Stimulated activated CD4-positive, alpha-beta T cell treated with anti-CD3 and anti-CD28 coated beads, Interleukin-12 subunit alpha, Interleukin-12 subunit beta, amount 100 ng/mL, for 48 hours (primary cell): ENCODE measurements at places on chromosomes 4 and X.

DNA sequence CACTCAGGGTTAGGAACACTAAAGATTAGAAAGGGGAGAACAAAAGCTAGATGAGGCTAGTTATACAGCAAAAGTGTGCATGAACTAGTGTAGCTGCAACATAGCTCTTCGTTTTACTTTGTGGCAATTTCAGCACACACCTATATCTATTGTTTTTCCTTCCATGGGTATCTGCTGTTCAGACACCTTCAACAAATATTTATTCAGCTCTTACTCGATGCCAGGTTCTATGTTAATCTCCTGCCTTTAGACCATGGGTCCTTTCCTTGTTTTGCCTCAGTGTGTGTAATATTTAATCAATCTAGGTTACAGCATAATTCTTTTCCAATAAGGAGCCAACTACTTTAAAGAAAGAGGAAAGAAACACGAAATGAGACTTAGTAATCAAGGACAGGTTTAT lies 10.4 kb upstream of the FAM9A start:
- no peak for DNase-seq

- no peak for DNase-seq
These were observed 87.1 kb downstream of the TMEM131L start for GRCh38 chr4:153553155-153553818.

DNA sequence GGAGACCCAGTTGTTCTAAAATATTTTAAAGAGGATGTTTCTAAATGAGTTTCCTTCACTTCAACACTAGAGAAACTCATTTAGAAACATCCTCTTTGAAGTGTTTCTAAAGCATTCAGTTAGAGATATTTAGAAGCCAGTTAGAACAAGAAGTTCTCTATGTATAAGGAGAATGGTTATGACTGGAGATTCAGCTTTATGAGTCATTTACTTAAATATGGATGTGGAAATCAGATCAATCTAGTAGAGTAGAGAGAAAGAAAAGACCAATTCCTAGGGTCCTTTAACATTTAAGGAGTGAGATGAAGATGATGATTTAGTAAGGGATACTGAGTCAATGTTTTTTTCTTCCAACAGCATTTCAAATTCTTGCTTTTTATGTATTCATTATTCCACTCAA lies 234.1 kb downstream of the GRXCR1 start:
- no peak for DNase-seq

DNA sequence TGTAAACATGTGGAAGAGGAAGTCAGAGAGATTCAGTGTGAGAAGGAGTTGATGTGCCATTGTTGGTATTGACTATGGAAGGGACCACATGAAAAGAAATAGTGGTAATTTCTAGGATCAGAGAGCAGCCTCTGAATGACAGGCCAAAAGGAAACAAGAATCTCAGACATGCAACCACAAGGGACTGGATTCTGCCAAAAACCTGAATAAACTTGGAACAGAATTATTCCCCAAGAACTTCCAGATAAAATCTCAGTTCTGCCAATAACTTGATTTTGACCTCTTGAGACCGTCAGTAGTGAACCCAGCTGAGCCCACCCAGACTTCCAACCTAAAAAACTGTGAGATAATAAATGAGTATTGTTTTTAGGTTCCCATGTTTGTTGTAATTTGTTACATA lies 653.6 kb upstream of the NR3C2 start:
- no peak for DNase-seq

DNA sequence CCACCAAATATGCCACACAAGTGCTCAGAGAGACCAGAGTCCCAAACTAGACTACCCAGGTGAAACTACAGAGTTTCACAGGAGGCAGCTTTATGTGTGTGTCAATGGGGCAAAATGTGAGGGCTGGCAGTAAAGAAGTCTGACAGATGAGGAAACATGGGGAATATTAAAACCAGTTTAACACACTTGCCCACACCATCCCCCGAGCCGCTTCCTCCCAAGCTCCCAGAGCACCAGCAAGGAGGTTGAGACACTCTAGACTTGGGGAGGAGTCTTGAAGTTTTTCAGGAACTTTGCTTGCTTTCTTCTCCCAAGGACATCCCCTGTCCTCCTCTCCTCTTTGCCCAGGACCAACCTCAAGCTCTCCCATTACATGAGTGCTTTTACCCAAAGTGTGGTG lies 94.7 kb upstream of the SPRY1 start:
- no peak for DNase-seq

DNA sequence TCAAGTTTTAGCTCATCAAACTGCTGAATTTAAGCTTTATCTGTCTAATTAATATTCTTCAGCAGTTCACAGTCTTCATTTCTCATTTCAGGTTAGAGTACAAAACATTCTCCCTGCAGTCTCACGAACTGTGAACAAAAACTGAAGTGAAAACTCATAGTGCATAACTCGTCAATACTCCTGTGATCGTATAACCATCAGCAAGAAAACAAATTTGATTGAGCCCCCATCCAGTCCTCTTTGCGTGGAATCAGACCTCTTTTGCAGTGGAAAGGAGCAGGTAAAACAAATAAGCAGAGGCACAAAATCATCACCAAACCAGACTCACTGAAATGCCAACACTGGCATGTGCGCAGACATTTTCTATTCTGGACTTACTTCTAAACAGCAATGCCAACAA lies 12.7 kb downstream of the ADAM29 start:
- DNase-seq, result no peak

- DNase-seq, result peak; percentile 90
These were observed 5.3 kb downstream of the ZFYVE28 start for GRCh38 chr4:2412885-2413716.

DNA sequence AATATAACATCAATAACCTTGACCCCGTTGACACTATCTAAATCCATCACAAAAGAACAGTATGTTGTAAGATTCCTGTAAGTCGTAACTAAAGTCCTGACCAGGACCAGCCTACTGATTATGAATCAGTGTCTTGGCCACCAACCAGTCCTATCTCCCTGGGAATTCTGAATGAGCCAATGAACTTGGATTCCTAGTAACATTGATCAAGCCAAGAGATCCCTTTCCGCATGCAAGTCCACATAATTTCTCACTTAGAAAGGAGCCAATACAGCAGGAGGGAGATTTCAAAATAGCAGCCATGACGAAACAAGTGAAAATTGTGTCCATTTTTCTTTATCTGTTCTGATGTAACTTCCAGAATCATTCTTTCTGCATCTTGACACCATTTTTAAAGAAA lies 9.5 kb downstream of the XPNPEP2 start:
- no peak for DNase-seq

DNA sequence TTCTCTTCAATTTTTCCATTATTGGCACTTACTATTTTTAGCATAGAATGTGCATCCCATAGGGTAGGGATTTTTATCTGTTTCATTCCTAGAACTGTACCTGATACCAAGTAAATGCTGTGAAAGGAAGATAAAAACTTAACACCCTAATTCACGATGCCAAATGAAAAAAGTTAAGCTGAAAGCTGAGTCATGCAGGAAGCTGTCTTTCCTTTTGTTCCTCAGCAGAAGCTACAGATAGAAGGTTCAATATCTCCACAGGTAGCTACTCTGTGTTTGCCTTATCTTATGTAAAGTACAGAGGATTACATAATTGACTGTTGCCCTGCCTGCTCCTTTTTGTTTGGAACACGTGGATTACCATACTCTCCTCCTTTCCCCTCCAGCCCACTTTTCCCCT lies 77.0 kb downstream of the LRP2BP start:
- DNase-seq, result no peak

DNA sequence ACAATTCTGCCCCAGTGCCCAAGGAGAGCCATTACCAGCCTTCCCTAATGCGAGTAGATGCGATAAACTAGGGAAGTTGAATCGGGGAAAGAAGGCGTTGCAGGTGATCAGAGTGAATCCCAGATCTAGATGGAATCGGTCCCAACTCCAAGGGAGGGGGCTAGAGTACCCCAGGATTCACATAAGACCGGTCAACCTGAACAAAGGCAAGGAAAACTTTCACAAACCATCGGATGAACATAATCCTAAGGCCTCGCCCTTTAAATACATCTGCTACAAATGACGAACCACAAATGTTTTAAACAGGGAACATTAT lies 11.2 kb upstream of the ZCCHC13 start:
- no peak for DNase-seq

GRCh38 chrX:148504506-148504905 lies 4.1 kb downstream of the AFF2 start:
- no peak for DNase-seq

- no peak for DNase-seq
These were observed 1495.5 kb downstream of the PCDH18 start for GRCh38 chr4:136036744-136037143.

- DNase-seq, result no peak
These were observed 330.9 kb downstream of the BCOR start for GRCh38 chrX:39766855-39767254.

GRCh38 chrX:82676386-82676785 lies 831.7 kb upstream of the POU3F4 start:
- no peak for DNase-seq

- no peak for DNase-seq
These were observed 14.3 kb downstream of the CFAP99 start for GRCh38 chr4:2432991-2433530.

DNA sequence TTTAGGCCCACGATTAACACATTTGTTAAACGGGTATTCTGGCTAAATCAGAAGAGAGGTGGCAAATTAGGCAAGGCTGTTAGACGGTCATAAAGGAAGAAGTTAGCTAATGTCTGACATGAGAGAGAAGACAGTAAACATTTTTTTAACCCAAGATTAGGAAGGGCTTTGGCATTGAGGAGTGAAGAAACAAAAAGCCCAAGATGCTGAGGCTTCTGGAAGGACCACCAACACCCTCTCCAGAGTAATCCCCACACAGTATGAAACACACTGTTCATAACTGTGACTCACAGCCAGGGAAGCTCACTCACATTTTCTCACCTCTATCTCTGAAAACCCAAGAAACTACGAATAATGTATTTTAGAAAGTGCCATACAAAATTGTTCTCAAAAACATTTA lies 127.6 kb downstream of the AMELX start:
- no peak for DNase-seq

GRCh38 chrX:44935640-44936039 lies 62.7 kb downstream of the KDM6A start:
- no peak for DNase-seq

DNA sequence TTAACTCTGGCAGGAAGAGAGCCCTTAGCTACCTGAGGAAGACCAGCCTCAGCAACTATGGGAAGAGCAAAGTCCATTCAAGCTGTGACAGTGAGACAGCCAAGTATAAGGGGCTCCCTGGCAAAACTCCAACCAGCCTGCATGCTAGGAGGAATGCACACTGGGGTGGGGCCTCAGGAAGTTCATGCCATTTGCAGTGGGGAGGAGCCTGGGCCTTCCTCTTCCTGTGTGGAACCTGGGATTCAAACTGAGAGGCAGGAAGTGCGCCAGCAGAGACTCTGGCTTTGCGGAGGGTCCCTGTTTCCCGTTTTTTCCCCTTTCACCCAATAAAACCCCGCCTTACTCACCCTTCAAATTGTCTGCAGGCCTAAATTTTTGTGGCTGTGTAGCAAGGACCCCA lies 33.0 kb downstream of the TFDP3 start:
- DNase-seq, result no peak

GRCh38 chr4:151624626-151625565 lies 135.9 kb downstream of the GATB start:
- DNase-seq, result no peak

DNA sequence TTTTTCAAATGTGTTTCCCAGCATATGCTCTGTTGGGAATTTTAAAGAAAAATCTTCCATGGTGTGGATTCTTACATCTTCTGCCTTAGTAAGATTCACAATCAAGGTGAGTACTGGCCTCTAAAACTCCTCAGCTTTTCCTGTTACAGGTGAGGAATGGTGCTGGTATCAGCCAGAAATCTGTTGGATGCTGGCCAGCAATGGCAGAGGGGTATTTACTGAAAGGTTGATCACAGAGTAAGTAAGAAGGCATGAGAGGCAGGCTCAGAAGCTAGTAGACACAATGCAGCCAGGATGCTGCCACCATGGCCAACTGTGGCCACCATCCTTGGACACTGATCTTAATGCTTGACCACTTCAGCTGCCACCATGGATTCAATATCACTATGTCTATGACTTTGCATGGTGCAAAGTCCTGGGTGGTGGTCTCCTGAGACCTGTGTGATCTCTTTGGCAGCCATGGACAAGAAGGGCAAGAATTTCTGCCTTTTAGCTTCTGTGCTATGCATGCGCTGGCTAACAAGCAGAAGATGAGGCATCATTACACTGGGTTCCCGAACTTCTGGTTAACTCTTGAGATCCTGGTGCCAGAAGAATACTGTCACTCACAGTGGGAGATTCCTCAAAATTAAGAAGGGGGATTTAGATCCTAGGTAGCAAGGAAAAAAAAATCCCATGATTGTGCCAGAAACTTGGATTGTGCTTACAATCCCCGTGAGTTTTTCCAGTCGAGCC lies 60.2 kb downstream of the CHRNA9 start:
- DNase-seq, result no peak
